Upper lobe of right lung (tissue), 1 donor: ENCODE measurements at places on chromosomes 16 and 17.

- H3K27ac ChIP-seq, result no peak overlapping the region
- no peak for DNase-seq
- no peaks in the 10 kb centered on the region for H3K4me1 ChIP-seq
- H3K4me3 ChIP-seq, result no peak overlapping the region
- peaks cover 58% of the 10 kb centered on the region for H3K36me3 ChIP-seq
- no peaks in the 10 kb centered on the region for H3K27me3 ChIP-seq
These were observed 131.1 kb downstream of the PHKB start for GRCh38 chr16:47592232-47592631.

GRCh38 chr17:73510981-73511718 is 133.1 kb downstream of the SDK2 start:
- H3K27ac ChIP-seq, result no peak overlapping the region
- H3K4me1 ChIP-seq, result no peaks in the 10 kb centered on the region
- no peaks in the 10 kb centered on the region for H3K27me3 ChIP-seq

DNA sequence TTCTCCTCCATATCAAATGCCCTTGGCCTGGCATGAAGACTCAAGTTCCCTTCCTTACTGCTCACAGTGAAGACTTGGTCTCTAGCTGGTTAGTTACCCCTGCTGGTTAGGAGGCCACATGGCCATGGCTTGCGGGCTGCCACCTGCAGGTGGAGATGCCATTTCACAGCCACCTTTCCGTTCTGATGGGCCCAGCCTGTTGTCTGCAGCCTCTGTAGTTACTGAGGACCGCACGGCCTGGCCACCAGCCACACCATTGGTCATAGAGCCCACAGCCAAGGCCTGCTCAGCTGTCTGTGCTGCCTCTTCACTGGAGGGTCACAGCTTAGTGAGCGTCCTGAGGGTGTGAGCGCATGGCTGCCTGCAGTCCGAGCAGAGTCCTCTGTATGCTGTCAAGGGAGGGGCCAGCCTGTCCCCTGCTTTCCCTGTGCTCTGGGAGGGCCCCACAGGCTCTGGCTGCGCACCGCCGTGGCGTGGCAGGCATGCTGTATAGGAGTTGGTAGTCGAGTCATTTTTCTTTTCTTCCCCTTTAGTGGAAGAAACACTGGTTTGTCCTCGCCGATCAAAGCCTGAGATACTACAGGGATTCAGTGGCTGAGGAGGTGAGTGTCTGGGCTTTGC is 59.2 kb downstream of the PLD6 start:
- no peak overlapping the region for H3K27ac ChIP-seq
- peaks cover 7% of the 10 kb centered on the region for H3K4me1 ChIP-seq
- DNase-seq, result no peak
- H3K27me3 ChIP-seq, result no peaks in the 10 kb centered on the region
- peaks cover 95% of the 10 kb centered on the region for H3K36me3 ChIP-seq

DNA sequence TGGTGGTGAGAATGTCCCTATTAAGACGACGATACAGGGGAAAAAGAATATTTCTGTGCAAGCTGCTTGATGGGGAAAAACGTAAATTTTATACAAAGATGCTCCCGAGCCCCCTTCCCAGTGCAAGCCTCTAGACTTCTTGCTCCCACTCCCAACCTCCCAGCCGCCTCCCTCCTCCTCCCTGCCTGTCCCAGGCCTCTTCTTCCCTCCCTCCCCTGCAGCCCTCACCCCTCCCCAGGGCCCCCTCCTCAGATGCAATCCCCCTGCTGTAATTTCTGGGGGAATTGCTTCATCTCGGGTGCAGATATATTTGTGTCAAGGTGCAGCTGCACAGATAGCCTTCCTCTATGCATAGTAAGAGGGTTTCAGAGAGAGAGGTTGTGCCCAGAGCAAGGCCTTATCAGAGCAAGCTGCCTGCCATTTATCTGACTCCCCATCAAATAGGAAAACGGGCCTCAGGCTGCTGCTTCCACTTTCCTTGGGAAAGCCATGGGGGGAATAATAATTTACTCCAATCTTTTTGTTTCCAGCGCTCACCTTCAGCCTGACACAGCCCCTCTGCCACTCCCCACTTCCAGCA is 47.4 kb upstream of the LHX1 start:
- no peak overlapping the region for H3K4me3 ChIP-seq
- no peaks in the 10 kb centered on the region for H3K36me3 ChIP-seq
- H3K27ac ChIP-seq, result no peak overlapping the region
- no peak for DNase-seq

- H3K27ac ChIP-seq, result no peak overlapping the region
- H3K27me3 ChIP-seq, result no peaks in the 10 kb centered on the region
- H3K4me1 ChIP-seq, result peaks cover 4% of the 10 kb centered on the region
- no peaks in the 10 kb centered on the region for H3K36me3 ChIP-seq
- no peak overlapping the region for H3K4me3 ChIP-seq
These were observed 18.0 kb downstream of the BMERB1 start for GRCh38 chr16:15452246-15452855.
